ENCODE measurements at places on chromosomes 13 and 19. TPM values are rescaled to one million over a fixed set of nuclear protein-coding genes. Genes with fewer than 3 reads are reported as not detected.

CD79A gene
- total RNA-seq, result 0.32 TPM

ETV2 gene
- 2.5 TPM for total RNA-seq

PDX1 gene
- total RNA-seq, result 0.10 TPM

CBY2 gene
- not detected for total RNA-seq

CYP2A7 gene
- total RNA-seq, result not detected

LYPD5 gene
- 0.20 TPM for total RNA-seq

OR10H1 gene
- total RNA-seq, result not detected

ZNF793 gene
- not detected for total RNA-seq

DPF1 gene
- 3.8 TPM for total RNA-seq

SIGLEC8 gene
- total RNA-seq, result not detected

Measured in A549 treated with Mapracorat at 1 μM for 4 hours (cell line).